ENCODE measurements at places on chromosomes 5 and 9.

- no peak for DNase-seq
Observed at GRCh38 chr9:87199278-87199677, 252.0 kb upstream of the GAS1 start.

DNA sequence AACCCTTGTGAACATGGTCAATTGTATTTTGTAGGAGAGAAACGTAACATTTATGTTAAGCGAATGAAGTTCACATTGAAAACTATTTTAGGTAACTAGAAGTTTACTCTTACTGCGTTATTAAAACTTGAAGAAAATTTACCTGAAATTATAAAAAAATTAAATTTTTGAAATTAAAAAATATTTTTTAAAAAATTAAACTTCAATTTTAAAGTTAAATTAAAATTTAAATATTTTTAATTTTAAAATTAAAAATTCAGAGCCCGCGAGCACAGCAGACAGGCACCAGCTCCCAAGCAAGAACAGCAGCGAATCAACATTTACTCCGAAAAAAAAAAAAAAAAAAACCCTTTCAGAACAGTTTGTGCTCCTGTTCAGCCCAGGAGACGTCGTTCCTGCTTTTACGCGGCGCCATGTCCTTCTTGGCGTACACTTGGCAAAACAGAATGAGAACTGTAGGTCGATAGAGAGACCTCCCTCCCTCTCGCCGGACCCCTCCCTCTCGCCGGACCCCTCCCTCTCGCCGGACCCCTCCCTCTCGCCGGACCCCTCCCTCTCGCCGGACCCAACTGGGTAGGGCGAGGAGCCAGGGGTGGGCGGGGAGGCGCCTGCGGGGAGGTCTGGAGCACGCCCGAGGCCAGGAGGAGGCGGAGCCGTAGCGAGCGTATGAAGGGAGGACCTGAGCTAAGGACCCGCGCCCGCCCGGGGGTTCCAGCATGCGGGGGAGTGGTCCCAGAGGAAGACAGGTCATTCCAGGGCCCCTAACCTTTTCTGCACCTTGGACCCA lies 235.8 kb downstream of the ROR2 start:
- DNase-seq = peak; percentile 54

GRCh38 chr5:55030676-55031369 lies 6.8 kb downstream of the GZMK start:
- no peak for DNase-seq

GRCh38 chr5:132013711-132014110 lies 2.3 kb upstream of the ACSL6 start:
- no peak for DNase-seq

- no peak for DNase-seq
Observed at GRCh38 chr5:19401032-19401431, 587.0 kb downstream of the CDH18 start.

GRCh38 chr9:5617749-5618148 lies 11.2 kb upstream of the RIC1 start:
- no peak for DNase-seq

GRCh38 chr5:21711866-21712758 lies 1141.0 kb downstream of the CDH12 start:
- no peak for DNase-seq
